ENCODE measurements at places on chromosomes 3 and 15.

GRCh38 chr3:58004973-58005372 lies 3.2 kb upstream of the FLNB start:
- DNase-seq: no peak

- DNase-seq: no peak
These were observed 217.4 kb upstream of the EOMES start for GRCh38 chr3:27939521-27939920.

- DNase-seq: no peak
These were observed 11.6 kb downstream of the TAMM41 start for GRCh38 chr3:11835028-11835639.

GRCh38 chr3:52213901-52214300 lies 11.5 kb downstream of the TLR9 start:
- DNase-seq: no peak

- DNase-seq: no peak
These were observed 40.1 kb upstream of the PSMD6 start for GRCh38 chr3:64063207-64063982.

GRCh38 chr3:189712906-189713483 lies 81.8 kb downstream of the TP63 start:
- DNase-seq: no peak

DNA sequence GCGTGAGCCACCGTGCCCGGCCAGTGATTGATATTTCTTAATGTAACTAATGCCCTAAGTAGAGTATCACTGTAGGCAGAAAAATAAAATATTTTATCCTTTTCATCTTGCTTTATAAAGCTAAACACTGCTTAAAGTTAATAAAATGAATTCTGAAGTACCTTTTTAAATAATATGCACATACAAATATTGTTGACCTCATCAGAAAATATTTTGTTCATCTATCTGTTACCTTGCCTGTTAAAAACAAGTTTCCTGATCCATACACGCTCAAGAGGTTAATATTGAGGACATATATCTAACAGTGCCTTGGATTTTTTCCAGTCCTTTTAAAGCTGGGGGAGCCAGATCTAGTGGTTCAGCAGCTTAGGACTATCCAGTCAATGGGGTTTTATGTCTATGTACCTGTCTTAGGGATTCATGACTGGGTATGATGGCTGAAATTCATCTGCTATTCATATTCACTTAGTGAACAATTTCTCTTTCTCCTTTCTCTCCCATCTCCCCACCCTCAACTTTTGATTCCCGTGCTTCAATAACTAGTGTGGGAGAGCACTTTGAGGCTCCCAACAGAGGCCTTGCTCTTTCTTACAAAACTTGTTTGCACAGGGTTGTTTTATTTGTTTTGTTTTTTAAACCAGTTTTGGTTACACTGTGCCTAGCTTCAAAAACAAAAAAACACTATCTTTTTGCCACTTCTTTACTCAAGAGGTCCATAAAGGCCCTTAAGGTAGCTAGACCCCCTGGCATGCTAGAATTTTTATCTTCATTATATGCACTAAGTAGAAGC lies 7.0 kb downstream of the SLC25A36 start:
- no peak for DNase-seq

DNA sequence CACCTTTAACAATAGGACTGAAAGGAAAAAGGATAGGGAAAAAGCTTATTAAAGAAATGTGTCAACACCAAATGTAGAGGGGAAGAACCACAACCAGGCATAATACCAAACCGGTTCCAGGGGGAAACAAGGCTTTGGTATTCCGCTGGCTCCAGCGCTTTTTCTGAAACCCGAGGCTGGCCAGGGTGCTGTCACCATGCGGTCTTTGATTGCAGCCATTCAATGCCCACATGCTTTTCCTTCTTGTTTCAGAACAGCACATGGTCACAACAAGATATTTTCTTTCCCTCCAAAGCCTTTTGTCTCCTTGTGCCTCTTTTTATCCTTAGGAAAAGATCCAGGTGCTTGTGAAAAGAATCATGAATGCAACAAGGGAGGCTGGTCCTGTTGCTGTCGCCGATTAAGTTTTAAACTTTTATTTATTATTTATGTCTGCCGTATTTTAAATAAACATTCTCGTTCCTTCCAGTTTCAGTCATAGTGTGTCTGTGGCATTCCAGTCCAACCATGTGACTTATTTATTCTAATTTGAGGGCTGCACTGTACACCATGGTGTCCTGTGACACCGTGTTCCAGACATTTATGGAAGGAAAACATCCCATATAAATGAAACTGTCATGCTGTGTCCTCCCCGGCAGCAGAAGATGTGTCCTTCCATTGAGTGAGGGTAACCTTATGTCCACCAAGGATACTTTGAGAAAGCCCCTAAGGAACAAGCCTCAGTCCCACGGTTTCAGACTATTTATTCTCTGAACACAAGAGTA lies 41.1 kb downstream of the CCK start:
- no peak for DNase-seq

GRCh38 chr3:184700759-184701158 lies 11.1 kb downstream of the MAGEF1 start:
- DNase-seq: no peak

DNA sequence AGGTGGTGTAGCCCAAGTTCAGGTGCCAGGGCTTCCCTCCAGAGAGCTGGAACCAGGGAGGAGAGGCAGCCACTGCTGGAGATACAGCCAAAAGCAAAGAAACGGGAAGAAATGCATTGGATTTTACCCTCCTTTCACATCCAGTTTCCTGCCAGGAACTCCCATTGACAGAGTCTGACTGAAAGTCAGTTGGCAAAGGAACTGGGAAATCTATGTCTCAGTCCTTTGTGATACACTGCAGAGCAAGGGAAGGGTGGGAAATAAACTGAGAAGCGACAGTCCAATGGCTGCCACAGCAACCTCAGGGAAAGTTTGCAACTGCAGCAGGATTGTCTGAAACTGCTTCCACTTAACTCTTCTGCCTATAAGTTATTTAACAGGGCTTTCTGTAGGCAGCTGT lies 142.6 kb downstream of the SATB1 start:
- no peak for DNase-seq

GRCh38 chr3:181755959-181756358 lies 44.2 kb downstream of the SOX2 start:
- DNase-seq: no peak

DNA sequence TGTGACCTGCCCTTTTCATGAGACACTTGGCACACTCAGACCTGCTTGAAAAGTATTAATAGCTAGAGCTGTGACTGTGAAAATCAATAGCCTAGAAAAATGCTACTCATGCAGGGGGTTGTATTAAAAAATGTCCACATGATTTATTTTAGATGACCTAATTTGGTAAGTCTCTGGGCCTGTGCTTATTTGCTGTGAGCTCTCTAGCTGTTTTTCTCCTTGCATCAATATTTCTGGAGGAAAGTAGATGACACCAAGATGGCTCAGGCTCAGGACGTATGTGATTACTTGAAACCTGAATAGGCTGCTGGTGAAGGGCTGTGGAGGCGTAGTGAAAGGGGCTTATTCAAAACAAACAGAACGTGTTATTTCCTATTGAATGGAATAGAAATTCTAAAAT lies 29.5 kb downstream of the KCNAB1 start:
- no peak for DNase-seq

GRCh38 chr15:70195587-70196305 lies 98.0 kb upstream of the TLE3 start:
- no peak for DNase-seq

DNA sequence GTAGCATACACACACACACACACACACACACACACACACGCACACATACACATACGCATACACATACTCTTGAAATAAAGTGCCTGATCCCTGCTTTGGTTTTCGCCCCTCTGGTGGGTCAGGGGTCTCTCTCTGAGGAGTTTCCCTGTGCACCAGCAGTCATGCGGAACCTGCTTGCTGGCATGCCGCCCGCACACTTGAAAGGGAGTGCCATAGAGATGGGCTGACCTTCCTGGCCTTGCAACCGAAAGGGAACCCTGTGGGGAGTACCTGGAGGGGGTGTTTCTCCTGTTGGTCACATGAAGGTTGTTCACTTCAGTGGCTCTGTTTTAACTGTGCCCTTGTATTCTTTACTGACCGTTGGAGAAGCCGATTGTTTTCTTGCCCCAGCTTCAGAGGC lies 752.3 kb downstream of the NR2F2 start:
- no peak for DNase-seq

- DNase-seq: no peak
These were observed 472 bp downstream of the BSN start for GRCh38 chr3:49554633-49555265.

GRCh38 chr3:158769952-158770740 lies 31.7 kb upstream of the MFSD1 start:
- DNase-seq: no peak

- no peak for DNase-seq
These were observed 51.9 kb downstream of the ARHGAP31 start for GRCh38 chr3:119346076-119346496.

GRCh38 chr15:75721480-75721922 lies 8.9 kb upstream of the CSPG4 start:
- DNase-seq: no peak

DNA sequence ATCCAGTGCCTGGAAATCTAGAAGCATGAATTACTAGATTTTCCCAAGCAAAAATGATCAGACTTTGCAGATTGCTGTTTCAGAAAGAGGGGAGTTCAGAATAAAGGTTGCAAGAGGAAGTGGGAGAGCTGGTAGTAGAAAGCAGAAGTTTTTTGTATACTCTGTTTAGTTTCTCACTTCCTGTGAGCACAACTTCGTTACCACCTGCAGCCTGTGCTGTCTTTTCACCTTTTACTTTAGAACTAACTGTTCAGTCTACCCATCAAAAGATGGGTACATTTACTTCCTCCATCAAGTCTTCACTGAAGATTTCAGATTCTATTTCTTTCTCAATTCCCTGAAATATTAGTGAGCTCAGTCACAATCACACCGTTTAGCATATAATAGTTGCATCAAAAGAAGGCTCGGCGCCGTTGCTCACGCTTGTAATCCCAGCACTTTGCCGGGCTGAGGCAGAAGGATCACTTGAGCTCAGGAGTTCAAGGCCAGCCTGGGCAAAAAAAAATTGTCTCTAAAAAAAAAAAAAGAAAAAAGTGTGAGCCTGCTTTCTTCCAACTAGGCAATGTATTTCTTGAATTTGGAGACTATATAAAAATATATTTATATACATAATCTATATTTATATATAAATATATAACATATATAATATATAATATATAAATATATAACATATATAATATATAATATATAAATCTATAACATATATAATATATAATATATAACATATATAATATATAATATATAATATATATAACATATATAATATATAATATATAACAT lies 1.8 kb upstream of the CEP97 start:
- DNase-seq: no peak

- no peak for DNase-seq
These were observed 2.6 kb upstream of the CDV3 start for GRCh38 chr3:133570937-133571320.

DNA sequence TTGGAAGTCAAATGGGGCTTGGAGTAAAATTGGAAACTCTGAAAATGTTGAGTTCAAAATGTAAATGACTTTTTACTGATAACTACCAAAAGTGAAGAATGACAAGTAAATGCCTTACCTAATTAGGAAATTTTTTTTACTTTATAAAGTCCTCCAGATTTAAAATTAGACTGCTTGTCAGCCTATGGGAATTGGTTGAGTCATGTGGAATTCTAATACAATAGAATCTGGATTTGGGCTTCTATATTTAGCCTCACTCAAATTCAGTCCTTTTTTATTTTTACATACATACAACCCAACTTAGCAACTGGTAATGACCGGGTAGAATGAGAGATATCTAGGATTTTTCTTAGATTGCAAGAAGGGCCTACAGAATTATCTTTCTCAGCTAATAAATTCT lies 158.9 kb upstream of the CADPS start:
- DNase-seq: no peak
